Testis (tissue), 5 donors: ENCODE measurements at places on chromosomes 5 and 9. TPM values are rescaled to one million over a fixed set of nuclear protein-coding genes. Genes with fewer than 3 reads are reported as not detected.

The GAS1 gene
- 13.9 TPM for total RNA-seq

DNA sequence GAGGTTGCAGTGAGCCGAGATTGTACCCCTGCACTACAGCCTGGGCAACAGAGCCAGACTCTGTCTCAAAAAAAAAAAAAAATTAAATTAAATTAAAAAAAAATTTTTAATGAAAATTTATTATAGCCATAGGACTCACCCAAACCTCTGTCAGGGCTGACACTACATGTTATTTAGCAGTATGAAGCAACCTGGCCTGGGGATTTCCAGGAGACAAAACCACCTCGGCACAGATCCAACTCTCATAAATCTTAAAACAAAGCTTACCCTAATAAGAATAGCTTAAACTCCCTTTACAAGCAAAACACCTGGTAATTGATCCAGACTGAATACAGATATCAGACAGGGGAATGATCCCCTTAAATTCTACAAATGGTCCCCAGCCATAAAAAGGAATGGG lies 38.4 kb downstream of the PPP1R2B start:
- H3K4me1 ChIP-seq = no peaks in the 10 kb centered on the region
- H3K27ac ChIP-seq = no peak overlapping the region
- H3K36me3 ChIP-seq = no peaks in the 10 kb centered on the region
- H3K27me3 ChIP-seq = no peaks in the 10 kb centered on the region
- no peak for DNase-seq

DNA sequence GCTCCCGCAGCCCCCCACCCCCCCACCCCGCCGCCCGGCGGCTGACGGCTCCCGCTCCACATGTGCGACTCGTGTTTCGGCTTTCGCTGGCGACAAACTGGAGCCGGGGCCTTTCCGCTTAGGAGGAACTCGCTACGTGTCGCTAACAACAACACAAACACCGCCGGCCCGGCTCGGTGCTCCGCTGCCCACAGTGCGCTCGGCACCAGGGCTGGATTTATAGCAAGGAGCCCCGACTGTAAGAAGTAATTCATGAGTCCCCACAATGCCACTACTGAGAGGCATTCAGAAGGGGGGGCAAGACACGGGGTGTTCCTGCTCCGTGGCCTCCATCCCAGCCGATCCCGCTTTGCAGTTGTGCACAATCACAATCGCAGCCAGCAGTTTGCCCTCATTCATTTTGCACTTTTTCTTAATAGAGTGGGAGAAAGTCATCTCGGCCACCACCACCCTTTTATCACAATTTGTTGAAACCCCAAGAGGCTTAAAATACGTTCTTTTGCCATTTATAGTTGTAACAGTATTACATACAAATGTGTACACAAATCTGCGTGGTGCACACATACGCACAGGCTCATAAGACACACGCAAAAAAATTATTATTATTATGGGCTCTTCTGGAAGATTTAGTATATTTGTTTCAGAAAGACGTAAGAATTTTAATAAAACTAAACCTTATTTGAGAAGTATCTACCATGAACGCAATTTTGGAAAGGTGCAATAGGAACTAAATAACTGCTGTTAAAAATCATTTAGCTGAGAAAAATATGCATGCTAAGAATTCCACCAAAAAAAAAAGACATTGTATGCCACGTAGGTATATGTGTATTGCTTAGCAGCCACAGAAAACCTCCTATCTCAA lies 48.1 kb downstream of the EBF1 start:
- DNase-seq = peak; percentile 50
- peak overlapping the region; percentile 70 for H3K27ac ChIP-seq
- no peaks in the 10 kb centered on the region for H3K27me3 ChIP-seq
- peaks cover 11% of the 10 kb centered on the region for H3K4me1 ChIP-seq

DNA sequence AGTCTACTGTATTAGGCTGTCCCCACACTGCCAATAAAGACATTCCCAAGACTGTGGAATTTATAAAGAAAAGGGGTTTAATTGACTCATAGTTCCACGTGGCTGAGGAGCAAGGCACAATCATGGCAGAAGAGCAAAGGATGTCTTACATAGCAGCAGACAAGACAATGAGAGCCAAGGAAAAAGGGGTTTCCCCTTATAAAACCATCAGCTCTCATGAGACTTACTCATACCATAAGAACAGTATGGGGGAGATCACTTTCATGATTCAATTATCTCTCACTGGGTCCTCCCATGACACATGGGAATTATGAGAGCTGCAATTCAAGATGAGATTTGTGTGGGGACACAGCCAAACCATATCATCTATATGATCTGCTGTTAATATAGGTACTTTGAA lies 14.8 kb upstream of the FSTL4 start:
- no peak for DNase-seq
- H3K4me3 ChIP-seq = no peak overlapping the region
- H3K27ac ChIP-seq = no peak overlapping the region
- H3K27me3 ChIP-seq = no peaks in the 10 kb centered on the region

The SMC2 gene
- 18.6 TPM for total RNA-seq
